ENCODE measurements at places on chromosomes 12 and 14.

- DNase-seq: no peak
These were observed 48.2 kb downstream of the CRACR2A start for GRCh38 chr12:3704512-3705353.

DNA sequence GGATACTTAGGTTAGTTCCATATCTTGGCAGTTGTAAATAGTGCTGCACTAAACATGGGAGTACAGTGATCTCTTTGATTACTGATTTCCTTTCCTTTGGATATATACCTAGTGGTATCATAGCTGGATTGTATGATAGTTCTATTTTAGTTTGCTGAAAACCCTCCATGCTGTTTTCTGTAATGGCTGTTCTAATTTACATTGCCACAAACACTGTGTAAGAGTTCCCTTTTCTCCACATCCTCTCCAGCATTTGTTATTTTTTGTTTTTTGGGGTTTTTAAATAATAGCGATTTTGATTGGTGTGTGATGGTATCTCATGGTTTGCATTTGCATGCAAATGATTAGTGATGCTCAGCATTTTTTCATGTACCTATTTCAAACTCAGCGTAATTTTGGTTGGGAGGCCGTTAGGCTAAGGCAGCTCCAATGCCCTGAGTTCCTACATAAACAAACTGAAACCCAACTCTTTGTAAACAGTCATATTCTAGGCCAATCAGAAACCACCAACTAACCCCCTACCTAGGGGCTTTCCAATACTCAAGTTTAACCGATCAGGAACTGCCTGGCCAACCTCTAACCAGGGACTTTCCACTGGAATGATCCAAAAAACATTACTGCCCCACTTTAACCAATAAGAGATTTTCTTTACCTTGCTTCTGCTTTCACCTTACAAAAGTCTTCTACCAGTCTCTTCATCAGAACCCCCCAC, 171.6 kb downstream of the FBXL14 start:
- no peak for DNase-seq

GRCh38 chr12:125981610-125982253, 916.5 kb downstream of the AACS start:
- no peak for DNase-seq

- no peak for DNase-seq
These were observed 336.4 kb upstream of the NAV3 start for GRCh38 chr12:77494296-77494695.

DNA sequence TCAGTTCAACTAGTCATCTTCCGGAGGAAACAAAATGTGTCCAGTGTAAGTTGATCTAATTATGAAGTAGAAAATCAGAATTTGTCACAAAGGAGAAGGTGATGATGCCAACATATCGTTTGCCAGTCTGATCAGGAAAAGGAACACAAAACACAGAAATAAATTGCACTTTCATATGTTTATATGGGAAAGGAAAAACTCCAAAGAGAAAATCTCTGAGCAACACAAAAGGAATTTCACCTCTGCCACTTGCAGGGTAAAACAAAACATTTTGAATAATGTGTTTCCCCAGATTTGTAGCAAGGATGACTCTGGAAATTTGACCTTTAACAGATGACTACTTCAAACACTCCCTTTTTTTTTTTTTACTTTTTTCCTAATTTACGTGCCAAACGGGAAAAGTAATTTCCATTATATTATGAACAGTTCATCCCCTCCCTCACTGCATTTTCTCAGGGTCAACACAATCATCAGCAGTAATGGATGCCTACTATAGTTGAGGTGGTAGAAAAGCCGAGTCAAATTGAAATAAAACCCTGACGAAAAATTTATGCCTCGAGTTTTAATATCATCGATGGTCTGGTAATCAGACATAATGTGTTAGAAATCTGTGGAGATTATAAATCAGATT, 25.6 kb downstream of the MGAT4C start:
- DNase-seq: no peak

GRCh38 chr14:81511111-81511904, 22.3 kb downstream of the SEL1L start:
- DNase-seq: no peak

DNA sequence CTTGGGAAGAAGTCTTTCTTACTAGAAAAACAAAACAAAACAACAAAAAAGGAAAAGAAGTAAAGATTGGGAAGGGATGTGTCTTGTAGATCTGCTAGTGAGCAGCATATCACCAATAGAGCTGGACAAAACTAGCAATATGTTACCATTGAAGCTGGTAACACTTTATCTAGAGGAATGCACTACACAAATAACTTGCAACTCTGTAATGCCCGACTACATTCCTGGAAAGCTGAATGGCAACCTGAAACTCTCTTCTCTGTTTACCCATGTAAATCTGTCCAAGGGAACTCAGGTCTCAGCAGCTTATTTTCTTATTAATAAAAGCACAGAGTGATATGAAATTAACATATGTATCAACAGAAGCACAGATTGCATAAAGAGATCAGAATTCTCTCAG, 624.4 kb downstream of the KCNH5 start:
- DNase-seq: no peak

DNA sequence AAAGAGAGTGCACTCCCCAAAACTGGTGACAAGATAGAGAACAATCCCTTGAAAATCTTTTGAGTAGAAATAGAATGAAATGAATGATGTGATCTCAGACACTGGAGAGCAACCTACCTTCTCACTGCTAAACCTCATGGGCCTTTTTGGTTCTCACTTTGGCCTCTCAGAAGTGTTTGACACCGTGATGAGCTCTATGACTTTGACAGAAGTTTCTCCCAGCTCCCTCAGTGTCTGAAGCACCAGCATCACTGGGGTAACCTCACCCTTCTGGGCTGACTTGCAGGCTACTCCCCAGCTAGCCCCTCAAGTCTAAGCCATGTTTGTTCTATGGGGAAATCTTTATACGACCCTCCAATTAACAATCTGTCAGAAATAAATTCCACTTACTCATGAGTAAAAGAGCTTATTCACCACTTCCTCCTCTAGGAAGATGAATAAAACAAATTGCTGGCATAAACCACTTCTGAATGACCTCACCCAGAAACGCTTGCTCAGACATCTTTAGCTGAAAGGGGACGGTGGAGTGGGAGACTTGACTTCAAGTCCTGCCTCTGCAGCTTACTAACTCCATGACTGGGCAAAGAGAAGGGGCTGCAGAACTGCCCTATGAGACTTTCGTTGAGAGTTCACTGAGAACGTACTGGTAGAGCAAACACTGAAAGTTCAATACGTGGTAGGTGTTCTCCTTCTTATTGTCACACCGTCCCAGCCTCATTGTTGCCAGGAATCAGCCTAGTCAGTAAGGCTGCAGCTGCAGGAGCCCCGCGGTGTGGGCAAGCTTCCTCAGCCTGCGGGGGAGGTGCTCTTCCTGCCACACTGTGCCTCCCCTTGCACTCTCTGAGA, 46.5 kb downstream of the ST8SIA1 start:
- no peak for DNase-seq

DNA sequence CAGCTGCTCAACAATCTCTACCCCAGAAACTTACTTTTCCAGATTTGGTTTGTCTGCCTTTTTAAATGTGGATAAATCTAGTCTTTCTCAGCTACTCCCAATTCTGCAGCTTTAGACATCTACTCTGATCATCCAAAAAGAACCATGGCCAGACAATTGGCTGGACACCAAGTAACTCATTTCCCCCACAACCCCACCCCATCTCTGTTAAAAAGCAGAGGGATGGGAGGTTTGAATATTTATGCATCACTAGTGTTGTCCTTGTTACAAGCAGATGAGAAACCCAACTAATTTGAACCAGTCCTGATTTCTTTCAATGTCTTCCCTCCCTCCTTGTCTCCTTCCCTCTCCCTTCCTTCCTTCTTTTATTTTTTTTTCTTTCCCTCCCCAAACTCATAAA, 391.9 kb downstream of the GALC start:
- DNase-seq: no peak

GRCh38 chr14:104602933-104603325, 1.6 kb downstream of the TMEM179 start:
- DNase-seq: no peak

- DNase-seq: no peak
These were observed 353 bp downstream of the BAG5 start for GRCh38 chr14:103562179-103562428.

GRCh38 chr12:100279607-100280244, 12.7 kb downstream of the SCYL2 start:
- DNase-seq: no peak

DNA sequence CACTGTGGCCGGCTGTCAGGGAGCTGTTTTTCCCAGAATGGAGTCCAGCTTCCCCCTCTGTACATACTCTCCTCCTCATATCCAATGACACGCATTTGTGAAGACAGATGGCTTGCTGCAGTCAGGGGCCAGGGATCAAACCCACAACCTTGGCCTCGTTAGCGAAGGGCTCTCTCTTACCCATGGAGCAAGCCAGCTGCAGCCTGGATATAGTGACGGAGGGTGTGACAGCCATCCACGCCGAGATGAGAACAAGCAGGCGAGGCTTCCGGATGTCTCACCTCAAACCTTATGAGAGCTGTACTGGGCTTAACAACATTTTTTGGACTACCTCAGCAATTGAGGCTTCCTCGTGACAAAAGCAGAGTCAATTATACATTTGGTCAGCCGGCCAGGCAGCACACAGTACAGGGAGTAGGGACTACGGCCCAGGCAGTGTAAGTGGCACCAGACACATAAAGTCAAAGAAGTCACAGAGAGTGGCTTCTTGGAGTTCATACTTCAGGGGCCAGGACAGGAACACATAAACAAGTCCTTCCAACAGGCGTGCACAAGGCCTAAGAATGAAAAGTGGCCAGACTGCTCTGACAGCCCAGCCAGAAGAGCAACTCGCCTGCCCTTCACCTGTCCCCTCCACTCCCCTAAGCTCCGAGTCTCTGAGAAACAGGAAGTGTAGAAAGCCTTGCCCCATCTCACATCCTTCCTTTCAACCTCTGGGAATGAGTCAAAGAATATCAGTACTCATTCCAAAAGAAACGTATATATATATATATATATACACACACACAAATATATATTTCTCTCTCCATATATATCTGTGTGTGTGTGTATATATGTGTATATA, 115.1 kb downstream of the TTC7B start:
- no peak for DNase-seq

DNA sequence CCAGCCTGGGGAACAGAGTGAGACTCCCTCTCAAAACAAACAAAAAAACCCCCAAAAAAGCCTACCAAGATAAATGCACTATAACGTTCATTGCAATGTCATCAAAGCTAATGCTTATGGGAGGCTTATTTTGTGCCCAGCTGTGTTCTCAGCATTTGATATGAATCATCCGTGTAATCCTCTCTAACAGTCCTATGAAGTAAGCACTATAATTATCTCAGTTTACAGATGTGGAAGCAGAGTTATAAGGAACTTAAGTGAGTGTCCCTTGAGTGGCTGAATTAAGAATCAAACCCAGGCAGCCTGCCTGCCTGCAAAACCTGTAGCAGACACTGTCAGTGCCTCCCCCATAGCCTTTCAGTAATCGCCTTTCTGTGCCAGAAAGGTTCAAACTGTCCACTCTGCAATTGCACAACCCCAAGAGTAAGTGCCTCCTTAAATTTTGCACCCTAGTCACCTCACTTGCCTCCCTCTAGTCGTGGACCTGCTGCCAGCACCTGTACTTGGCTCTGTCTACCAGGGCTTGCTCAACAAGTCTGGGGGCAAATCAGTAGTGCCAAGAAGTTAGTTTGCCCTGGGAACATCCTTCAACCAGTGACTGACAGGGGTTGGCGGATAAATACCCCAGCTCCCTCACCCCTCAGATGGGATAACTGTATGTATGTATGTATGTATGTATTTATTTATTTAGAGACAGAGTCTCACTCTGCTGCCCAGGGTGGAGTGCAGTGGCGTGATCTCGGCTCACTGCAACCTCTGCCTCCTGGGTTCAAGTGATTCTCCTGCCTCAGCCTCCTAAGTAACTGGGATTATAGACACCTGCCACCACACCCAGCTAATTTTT, 23.8 kb upstream of the PPP1CC start:
- no peak for DNase-seq

DNA sequence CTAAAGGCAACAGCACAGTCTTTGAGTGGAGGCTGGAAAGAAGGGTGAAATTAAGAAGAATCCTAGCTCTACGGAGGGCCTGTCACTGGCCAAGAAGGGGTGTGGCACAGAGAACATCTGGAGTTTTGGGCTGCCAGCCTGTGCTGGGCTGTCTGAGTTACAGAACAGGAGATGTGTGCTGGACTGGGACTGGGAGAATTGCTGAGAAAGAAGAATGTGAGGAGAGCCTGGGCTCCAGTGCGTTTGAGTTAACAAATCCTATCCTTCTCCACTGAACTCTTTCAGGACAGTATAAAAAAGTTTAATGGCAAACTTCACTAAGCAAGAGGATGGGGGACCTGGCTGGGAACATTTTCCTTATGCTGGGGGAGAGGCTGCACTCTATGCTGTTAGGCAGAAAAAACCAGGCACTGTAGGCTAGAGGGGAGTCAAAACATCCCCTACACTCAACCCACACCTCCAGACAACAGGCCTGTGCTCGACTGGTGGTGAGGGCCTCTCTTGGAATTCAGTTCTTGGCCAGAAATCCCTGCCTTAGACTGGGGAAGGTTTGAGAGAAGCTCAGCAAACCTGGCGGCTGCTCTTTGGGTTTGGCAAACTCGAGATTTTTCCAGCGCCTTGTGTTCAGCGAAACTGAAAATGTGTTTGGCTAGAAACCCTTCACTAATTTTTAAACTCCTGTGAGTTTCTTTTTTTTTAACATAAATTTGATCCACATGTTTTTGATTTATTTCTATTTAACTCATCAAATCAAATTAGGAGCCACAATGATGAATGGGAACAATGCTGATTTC, 217.3 kb downstream of the MON2 start:
- no peak for DNase-seq

DNA sequence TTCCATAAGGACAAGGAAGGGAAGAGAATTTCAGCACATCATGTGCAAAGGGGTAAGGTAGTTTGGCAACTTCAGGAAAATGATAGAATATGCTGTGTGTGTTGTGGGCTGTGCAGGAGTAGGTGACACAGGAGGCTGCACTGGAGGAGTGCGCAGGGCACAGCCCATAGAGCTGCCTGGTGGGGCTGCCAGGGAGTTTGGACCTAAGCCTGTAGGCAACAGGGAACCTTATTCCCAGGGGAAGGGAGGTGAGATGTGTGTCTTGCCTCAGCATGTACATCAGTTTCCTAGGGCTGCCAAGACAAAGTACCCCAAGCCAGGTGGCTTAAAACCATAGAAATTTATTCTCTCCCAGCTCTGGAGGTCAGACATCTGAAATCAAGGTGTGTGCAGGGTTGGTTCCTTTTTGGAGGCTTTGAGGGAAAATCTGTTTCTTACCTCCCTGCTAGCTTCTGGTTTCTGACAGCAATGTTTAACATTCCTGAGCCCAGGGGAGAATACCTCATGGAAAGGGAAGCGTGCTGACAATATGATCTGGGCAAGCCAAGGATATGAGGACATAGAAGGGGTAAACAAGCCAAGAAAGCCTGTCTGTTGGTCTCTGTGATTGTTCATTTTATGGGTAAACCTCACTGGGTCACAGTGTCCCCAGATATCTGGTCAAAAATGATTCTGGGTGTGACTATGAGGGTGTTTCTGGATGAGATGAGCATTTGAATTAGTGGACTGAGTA, 174.0 kb upstream of the NTF3 start:
- DNase-seq: no peak

- no peak for DNase-seq
These were observed 2.2 kb upstream of the TC2N start for GRCh38 chr14:91869556-91869955.

Data from activated gamma-delta T cell (primary cell).